ENCODE measurements at places on chromosomes 13 and 19. TPM values are rescaled to one million over a fixed set of nuclear protein-coding genes. Genes with fewer than 3 reads are reported as not detected.

GRCh38 chr19:49014123-49014869, 2.6 kb downstream of the LHB start:
- DNase-seq, result no peak

DNA sequence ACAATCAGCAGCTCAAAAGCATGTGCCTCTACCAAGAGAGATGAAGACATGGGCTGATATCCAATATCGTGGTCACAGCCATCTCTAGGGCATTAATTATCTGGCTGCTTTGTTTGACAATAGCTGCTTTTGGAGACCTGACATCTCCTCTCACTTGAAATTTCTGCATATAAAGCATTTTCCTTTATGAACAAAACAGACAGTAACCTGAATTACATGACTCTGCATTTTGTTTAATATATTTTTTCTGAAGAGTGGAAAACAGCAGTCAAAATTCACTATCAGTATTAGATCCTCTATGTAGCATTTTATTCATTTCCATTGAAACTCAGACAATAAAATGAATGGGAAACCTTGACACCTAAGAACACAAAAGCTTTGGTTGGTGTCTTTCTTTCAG, 42.4 kb upstream of the ESD start:
- no peak for DNase-seq

Gene LYL1
- 18.6 TPM for total RNA-seq

Gene CNFN
- total RNA-seq, result not detected

DNA sequence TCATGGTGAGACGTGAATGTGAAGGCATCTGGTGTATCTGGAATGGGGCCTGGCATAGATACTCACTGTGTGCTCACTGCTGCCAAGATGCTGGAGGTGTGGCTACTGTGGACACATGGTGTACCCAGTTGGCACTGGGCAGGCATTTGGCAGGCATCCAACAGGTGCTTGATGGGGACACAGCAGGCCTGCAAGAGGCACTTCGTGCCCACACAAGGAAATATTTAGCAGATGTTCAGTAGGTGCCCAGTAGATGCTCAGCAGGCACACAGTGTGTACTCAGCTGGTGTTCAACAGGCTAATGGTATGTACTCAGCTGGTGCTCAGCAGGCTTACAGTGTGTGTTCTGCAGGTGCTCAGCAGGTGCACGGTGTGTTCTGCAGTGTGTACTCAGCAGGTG, 14.2 kb downstream of the CRTC1 start:
- no peak for DNase-seq

DNA sequence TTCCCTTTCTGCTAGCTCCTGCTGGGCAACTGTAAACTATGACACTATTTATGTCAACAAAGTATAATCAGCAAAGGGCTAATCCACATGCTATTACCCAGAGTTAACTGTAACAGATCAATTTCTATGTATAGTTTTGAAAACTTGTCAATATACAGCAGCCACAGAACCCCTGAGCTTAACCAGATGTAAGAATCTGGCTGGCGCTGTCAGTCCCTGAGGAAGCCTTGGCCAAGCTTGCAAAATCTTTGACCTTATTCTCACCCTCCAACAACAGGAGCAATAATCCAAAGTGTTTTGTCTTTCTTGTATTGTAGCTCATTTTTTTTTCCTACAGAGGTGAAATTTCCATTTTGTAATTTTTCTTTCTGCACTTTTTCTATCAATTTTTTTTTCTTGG, 1230.1 kb upstream of the SLC10A2 start:
- no peak for DNase-seq

Gene CCL25
- total RNA-seq, result not detected

DNA sequence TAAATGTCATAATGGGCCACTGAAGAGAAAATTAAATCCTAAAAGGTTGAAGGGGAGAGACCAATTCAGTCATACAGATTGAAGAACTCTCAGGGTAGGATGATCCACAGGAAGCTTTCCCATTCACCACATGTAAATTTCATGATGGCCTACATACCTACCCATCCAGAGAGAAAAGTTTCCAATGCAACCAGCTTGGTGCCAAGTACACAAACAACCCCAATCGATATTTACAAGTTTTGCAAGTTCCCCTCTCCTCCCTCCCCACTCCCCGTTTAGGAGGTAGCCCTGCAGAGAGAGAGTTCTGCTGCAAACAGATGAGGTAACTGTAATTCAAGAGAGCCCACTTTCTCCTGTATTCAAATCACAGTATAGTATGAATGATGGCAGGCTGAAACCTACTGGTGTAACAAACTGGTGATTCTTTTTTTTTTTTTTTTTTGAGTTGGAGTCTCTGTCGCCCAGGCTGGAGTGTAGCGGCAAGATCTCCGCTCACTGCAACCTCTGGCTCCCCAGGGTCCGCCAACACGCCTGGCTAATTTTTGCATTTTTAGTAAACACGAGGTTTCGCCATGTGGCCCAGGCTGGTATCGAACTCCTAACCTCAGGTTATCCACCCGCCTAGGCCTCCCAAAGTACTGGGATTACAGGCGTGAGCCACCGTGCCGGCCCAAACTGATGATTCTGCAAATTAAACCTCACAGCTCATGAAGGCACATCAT, 14.4 kb downstream of the FOXO1 start:
- no peak for DNase-seq

GRCh38 chr19:38210458-38210987, 13.5 kb downstream of the DPF1 start:
- DNase-seq, result no peak

DNA sequence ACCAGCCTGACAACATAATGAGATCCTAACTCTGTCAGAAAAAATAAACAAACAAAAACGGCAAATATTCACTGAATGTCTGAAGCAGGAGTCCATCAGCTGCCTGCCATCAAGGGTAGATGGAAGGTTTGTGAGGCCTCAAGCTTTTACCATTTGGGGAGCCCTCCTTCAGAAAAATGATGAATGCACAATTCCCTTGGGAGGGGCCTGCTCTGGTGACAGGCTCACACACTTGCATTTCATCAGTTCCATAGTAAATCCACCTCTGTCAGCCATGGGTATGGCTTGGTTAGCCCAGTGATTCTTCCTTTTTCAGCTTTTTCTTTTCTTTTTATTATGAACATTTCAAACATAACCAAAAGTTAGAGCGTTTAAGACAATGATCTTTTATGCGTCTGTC, 26.3 kb upstream of the KATNAL1 start:
- no peak for DNase-seq

Measured in T-cell (primary cell).